ENCODE measurements at places on chromosomes 5 and 9.

DNA sequence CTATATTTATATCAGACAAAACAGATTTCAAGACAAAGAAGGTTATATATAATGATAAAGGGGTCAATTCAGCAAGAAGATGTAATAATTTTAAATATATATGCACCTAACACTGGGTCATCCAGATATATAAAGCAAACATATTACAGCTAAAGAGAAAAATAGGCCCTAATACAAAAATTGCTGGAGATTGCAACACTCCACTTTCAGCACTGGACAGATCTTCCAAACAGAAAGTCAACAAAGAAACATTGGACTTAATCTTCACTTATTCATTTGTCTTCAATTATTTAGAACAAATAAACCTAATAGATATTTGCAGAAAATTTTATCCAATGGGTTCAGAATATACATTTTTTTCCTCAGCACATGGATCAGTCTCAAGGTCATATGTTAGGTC, 45.8 kb downstream of the MEIKIN start:
- DNase-seq = no peak

- DNase-seq = no peak
These were observed 122.1 kb upstream of the SPRY4 start for GRCh38 chr5:142446960-142447279.

DNA sequence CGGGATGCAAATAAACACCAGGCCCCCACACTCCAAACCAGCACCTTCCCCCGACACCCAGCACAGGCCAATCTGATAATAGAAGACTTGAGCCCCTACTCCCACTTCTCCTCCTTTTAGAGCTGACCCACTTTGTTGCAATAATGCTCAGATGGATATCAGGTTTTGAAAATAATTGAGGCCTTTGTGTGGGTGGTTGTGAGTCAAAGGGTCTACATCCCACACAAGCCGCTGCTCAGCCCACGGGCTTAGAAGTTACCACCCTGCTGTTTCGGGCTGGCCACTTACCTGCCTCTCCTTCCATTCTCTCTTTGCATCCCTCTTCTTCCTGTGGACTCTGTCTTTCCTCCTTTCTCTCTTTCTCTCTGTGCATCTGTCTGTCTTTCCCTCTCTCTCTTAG, 36.2 kb upstream of the FOXI1 start:
- DNase-seq = no peak

- no peak for DNase-seq
These were observed 5.5 kb upstream of the SHB start for GRCh38 chr9:38074441-38074961.

GRCh38 chr9:4328723-4329122, 28.9 kb upstream of the GLIS3 start:
- no peak for DNase-seq

DNA sequence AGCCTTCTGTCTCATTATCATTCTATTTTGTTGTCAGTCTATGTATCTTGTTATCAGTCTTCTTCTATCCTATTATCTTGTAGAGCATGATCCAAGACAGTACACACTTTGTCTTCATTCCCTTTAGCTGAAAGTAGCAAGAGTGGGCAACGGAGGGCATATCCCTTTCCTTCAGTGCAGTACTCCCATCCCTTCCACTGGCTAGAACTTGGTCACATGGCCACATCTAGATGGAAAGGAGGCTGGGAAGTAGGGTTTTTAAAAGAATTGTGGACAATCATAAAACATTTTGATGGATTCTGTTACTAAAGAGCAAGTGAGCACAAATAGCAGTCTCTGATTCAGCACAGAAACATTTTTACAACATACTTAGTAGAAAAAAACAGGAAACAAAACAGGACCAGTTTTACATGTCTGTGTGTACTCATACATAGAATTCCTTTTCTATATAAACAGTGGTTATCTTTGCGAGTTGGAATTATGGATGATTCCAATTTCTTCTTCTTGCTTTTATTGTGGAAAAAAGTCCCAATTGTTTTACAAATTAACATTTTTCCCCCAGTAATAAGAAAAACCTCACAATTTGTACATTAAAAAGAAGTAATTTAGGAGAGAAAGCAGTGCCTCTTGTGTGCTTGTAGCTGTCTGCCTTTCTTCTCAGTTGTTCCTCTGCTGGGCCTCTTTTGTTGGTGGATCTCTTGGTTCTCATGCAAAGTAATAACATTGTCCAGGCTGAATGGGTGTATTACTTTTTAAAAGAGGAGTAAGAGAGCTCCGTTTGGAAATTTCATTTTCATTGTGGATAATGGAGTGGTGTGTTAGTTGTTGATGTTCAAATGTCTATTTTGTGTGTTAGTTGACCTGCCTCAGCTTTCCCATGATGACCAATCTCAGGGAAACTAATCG, 410.9 kb upstream of the TRPC7 start:
- no peak for DNase-seq

GRCh38 chr5:135382106-135382790, 16.8 kb downstream of the MACROH2A1 start:
- no peak for DNase-seq

DNA sequence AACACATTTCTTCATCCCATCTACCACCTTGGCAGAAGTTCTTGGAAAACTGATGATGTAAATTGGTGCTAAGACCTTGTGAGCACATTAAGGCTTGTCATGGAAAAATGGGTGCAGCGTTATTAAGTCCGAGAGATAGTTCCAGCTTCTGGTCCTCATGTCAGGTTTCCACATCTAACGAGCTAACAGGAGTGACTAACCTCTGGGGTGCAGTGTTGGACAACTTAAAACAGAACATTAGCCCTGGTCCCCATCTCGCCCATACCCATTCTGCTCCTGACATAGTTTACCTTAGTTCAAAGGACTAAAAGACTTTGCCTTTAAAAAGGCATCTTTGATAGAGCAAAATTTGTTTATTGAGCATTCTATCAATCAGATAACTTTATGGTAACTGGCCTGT, 128.0 kb downstream of the SLC1A3 start:
- no peak for DNase-seq

- no peak for DNase-seq
These were observed 196.7 kb downstream of the WDR70 start for GRCh38 chr5:37575541-37576489.

DNA sequence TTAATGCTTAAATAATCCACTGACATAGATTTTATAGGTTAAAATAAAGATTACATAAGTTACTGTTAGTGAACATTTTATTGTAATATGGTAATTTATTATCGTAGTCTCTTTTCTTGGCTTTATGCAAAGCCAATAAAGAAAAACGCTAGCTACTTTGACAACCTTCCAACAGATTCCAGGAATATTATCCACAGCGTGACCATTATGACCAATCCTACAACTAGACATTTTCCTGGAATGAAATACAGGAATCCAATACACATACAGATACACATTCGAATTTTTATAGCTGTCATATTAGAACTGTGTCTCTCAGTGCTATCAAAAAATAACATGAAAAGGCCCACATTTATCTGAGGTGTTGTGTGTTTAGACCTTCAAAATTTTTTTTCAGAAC, 13.1 kb downstream of the RPS23 start:
- no peak for DNase-seq

- DNase-seq = no peak
These were observed 212.9 kb downstream of the MAPKAP1 start for GRCh38 chr9:125493881-125494652.
